ENCODE measurements at places on chromosomes 5 and 9.

DNA sequence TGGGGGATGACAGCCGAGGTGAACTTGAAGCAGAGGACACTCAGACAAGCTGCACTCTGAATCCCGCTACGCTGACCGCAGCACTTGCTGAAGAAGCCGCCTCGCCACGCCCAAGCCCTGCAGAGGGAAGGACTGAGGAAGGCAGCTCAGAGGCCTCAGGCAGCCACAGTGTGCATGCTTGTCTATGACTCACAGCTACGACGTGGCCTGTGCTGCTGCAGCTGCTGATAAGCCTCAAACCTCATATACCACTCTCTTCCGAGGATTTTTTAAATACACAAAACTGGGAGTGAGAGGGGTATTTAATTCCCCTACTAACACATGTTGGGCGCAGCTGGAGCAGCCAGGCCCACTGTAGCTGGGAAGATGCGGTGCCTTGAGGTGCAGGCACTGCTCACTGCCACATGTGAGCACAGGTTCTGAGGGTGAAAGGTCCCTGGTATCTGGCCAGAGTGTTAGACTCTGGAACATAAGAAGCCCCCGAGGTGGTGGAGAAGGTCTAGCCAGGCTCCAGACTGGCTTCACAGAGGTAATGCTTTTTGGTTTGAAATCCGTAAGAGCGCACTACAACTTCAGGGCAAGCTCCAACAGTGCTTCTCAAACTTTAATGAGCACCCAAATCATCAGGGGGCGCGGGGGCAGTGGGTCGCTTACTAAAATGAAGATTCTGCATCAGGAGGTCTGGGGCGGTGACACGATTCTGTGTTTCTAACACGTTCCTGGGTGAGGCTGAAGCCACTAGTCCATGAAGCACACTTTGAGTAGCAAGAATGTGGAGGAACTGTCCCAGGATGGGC, 196.8 kb downstream of the AUH start:
- DNase-seq = peak; percentile 43

- no peak for DNase-seq
Observed at GRCh38 chr9:136823136-136824046, 15.6 kb downstream of the RABL6 start.

DNA sequence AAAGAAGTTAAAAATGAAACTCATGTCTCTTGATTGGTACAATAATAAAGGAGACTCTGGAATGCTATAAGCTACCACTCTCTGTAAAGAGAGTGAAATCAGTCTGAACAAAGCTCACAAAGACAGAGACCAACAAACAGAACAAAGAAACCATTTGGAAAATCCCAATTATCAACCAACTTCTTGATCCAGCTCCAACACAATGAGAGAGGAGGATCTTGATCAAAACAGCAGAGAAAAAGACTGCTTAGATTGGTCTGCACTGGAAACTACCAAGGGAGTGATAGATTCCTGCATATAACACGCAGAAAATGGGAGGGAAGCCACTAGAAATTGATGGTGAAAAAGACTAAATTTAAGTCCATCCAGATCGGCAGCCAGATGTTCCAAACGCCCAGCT, 23.1 kb upstream of the RNF38 start:
- no peak for DNase-seq

DNA sequence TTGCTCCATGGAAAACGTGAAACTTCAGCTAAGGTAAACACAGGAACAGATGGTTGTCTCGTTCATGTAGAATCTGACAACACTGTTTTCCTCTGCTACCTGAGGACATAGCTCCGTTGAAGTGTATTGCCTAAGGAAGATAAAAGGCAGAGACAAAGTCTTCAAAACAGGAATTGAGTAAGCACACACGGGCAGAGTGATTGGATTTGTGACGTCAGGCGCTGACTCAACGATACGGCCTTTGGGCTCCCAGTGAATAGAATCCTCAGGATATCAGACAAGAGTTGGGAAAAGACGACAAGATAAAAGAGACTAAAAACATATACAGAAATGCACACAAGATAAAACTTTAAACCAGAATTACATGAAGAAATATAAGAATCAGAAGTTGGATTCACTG, 787.1 kb upstream of the CTNND2 start:
- DNase-seq = no peak

- no peak for DNase-seq
Observed at GRCh38 chr9:116791326-116791725, 104.2 kb downstream of the TRIM32 start.

DNA sequence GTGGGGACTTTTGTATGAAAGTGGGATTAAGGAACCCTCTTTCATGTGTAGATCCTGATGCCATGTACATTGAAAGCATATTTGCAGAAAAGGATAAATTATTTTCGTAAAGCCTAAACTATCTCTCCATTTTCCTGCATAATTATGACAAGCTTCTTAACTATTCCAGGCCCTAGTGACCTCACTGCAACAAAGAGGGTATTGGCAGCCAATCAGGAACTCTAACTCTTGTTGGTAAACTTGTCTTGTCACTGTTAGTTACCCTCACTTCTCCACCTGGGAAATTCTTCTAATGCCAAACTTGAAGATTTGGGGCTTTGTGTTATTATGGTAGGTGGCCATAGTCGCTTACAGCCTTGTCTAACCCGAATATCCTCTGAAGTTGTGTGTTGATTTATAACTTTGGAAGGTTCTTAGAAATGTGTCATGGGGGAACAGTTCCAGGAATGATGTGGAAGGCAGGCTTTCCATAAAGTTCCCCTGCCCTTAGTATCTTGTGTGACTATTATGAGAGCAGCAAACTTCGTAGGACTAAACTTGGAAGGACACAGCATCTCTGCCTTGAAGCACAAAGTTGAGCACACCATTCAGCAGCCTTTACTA, 52.5 kb downstream of the IQGAP2 start:
- DNase-seq = no peak

- no peak for DNase-seq
Observed at GRCh38 chr9:97397220-97397619, 14.7 kb upstream of the TDRD7 start.

DNA sequence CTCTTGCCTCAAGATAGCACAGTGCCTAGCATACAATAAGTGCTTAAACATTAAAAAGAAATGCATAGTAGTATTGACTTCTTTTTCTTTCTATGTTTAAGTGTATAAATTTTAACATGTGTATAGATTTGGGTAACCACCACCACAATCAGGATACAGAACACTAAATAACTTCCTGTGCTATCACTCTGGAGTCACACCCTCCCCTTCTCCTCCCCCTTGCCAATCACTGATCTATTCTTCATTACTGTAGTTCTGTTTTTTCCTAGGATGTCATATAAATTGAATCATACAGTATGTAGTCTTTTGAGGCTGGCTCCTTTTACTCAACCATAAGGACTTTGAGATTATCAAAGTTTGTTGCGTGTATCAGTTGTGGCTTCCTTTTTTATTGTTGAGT, 68.5 kb downstream of the OSTF1 start:
- DNase-seq = no peak

- no peak for DNase-seq
Observed at GRCh38 chr5:78574131-78574673, 74.4 kb downstream of the LHFPL2 start.

DNA sequence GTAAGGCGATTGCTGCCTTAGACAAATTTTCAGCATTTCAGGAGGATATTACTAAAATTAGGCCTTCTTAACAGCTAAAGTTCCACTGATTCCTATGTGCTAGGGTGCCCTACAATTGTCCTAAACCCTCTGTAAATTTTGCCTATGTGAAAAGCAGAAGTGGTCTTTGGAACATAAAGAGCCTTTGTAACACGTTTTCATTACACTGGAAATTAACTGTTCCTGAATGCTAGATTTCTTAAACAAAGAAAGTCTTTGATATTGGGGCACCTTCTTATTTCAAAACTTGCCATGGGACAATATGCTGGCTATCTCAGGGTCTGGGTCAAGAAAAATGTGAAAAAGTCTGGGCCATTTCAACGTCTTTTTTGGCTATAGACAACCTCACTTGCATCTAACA, 60.4 kb upstream of the MOCS2 start:
- no peak for DNase-seq
